ENCODE measurements at places on chromosomes 7 and 10. TPM values are rescaled to one million over a fixed set of nuclear protein-coding genes. Genes with fewer than 3 reads are reported as not detected.

GRCh38 chr10:49709934-49710333 lies 30.5 kb downstream of the C10orf53 start:
- DNase-seq = no peak

DNA sequence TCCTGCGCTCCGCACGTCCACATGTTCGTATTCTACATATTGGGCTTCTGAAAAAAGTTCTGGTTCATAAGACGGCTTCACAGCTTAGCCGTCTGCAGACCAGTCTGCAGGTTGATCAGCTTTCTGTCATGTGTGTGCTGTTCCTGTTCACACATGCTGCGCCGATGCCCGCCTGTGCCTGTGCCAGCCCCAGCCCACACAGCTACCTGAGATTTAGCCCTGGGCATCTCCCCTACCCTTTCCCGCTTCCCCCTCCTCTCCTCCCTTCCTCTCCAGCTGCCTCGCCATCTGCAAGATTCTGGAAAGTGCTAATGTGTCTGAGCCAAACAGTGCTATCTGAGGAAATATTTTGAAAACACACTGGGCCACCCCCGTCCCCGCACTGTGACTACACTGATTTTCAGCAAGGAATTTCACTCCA lies 7.1 kb downstream of the CHST3 start:
- no peak for DNase-seq

- no peak for DNase-seq
Measured at GRCh38 chr10:10126218-10126617, 891.5 kb upstream of the CELF2 start.

Gene UCN3
- polyA plus RNA-seq = 1.9 TPM

Gene SLC13A1
- 18.8 TPM for polyA plus RNA-seq

Gene ZWINT
- polyA plus RNA-seq = 60.1 TPM

Measured in right renal pelvis (tissue), 4 donors.